Left colon (tissue), 2 donors: ENCODE measurements at places on chromosomes 3 and 15.

DNA sequence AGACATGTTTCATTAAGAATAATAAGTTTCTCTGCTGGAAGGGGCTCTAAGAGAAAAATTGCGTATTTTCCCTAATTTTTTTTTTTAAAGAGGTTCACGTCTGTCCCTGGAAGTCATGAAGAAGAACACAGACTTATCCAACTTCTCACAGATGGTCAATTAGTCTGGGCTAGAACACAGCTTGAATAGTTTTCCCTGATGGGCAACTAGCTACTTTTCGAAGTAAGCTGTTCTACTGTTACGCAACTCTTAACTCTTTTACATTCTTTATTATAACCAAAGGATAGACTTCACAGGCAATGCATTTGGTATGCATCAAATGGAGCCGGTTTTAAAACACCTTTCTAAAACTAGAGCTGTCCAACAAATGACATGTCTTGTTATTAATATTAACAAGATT, 144.2 kb upstream of the TNIK start:
- no peak for DNase-seq

DNA sequence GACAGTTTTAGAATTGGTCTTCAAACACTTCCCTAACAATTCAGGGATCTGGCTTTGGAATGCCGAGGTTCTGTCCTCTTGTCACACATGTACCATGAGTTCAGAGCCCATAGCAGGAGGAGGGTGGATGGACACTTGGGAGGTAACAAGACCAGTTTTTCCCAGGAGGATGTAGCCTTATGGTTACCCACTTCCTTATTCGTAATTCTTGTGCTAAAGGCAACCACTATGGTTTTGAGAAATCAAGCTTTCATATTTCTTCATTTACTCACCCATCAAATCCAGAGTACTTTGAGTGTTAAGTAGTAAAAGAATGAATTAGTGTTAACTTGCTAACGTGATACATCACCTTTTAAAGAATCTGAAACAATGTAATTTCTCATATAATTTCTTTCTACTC, 479.6 kb upstream of the ALCAM start:
- no peak for DNase-seq

GRCh38 chr3:77690284-77690845, 650.5 kb downstream of the ROBO2 start:
- DNase-seq, result no peak

DNA sequence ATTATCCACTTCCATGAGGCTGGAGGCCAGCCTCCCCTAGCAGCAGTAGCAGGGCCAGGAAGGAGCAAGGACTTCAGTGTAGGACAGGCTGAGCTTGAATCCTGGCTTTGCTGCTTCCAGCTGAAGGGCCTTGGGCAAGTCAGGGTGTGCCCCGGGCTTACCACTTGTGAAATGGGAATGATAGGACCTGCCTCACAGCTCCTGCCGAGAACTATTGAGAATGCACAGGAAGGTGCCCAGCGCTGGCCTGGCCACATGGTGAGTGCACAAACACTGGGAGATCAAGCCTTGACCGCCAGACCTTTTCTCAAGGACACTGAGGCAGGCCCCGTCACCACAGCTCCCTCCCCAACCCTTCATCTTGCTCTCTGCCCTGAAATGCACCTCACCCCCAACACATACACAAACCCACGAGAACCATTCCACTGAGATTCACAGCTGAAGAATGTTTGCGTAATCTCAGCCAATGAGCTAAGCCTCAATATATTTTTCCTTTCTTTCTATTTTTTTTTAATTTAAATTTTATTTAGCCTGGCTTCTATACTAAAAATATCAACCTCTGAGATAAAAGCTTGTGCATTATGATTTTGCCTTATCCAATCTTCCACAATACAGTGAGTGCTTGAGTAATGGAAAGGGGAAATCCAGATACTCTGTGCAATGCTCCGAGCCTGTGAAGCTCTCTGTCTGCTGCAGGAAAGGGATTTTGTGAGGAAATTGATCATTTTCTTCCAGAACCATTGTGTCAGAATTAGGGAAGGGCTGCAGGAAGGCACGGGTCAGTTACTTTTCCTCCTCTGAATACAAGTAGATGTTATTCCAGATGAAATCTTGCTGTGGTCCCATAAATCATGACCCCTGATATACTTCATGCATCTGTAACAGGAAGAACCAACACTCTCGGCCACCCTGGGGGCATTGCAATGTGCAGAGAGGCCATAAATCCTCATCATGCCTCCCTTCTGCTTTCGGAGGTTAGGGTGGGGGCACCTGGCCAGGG, 193.9 kb downstream of the TLE3 start:
- DNase-seq, result no peak

DNA sequence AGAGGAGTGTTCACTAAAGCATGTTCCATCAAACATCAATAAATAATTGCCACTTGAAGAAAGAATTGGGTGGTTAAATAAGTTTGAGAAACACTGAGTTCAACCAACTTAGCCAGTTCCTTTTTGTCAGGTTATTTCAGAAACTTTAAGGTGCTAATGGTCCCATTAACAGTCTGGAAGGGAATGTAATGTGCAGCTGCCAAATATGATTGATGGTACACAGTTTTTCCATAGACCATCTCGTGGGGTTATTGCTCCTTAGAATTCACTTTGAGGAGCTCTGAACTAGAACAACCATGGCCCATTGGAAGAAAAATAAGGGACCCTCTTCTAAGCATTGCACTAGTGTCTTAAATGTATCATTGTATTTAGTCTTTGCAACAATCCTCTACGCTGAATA, 185.8 kb upstream of the NR2F2 start:
- no peak for DNase-seq

GRCh38 chr3:189833996-189834395, 202.8 kb downstream of the TP63 start:
- no peak for DNase-seq

- DNase-seq, result no peak
Measured at GRCh38 chr15:69808756-69809155, 289.0 kb downstream of the TLE3 start.

DNA sequence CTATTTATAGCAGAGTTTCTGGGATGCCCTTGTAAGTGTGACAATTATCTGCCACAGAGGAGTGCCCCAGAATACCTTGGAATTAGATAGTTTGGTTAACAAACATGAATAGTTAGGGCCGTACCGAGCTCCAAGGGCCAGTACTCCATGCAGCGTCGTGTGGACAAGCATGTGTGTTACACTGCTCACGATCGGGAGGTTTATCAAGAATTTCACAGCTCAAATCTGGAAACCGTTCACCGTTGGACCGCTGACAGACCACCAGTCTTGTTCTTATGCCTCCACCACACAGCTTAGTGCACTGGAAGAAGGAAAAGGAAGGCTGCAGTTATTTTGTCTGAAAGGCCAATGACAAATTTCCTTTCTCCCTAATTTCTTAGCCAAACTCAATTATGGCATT, 93.7 kb downstream of the ADAMTS9 start:
- no peak for DNase-seq

- no peak for DNase-seq
Measured at GRCh38 chr3:140501061-140501769, 176.6 kb upstream of the TRIM42 start.

DNA sequence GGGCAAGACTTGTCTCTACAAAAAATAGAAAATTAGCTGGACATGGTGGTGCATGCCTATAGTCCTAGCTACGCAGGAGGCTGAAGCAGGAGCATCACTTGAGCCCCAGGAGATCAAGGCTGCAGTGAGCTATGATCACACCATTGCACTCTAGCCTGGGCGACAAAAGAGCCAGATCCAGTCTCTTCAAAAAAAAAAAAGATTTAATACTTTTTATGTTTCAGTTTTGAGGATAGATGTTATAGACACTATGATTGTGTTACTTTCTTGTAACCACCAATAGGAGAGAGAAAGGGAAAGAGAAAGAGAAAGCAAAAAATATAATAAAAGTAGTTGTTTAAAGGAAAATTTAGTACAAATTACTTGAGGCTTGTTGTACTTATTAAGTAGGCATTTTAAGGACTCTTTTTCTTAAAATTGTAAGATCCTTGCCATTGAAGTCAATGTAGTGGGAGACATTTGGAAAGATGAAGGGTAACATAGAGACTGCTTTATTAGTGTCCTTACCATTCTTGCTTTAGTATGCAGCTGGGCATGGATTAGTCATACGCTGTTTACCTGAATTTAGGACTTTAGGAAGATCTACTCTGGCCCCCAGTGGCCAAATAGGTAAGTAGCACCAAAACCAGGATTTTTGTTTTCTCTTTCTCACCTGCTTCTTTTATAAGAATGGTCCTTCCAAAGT, 35.1 kb upstream of the ZDHHC23 start:
- DNase-seq, result no peak

DNA sequence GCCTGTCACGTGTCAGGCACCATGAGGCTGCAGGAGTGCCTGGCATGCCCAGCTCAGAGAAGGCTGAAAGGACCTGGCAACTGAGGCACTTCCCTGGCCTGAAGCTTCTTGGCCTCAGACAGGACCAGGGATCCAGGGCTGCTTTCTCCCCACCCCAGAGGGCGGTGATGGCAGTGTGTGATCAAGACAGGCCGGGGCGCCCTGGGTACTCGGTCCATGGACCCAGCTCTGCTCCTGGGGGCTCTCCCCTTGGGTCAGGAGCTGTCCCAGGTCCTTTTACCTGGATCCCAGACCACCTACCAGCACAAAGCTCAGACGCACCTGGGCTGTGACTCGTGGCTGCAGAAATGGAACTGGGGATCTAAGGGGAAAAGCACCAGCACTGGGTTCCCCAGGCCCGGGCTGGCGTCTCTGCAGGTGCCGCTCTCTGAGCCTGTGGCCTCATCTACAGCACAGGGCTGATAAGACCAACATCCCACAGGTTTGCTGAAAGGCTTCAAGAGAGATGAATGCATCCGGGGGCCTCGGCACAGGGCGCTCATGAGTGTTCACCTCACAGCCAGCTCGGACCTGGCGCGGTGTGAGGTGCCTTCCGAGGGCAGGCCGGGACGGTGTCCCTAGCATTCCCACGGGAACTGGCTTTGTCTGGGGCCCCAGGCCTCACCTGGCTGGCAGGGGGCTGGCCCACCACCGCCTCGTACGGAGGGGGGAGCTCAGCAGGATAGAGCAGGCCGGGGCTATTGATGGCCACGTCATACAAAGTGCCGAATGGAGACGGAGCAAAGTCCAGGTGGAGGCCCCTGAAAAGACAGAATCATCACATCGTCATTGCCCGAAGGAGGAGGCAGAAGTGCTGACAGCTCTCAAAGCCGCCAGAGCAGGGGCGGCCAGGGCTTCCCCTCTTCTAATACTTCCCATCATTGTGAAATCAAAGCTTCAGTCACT, 133.6 kb downstream of the NSMCE3 start:
- no peak for DNase-seq

DNA sequence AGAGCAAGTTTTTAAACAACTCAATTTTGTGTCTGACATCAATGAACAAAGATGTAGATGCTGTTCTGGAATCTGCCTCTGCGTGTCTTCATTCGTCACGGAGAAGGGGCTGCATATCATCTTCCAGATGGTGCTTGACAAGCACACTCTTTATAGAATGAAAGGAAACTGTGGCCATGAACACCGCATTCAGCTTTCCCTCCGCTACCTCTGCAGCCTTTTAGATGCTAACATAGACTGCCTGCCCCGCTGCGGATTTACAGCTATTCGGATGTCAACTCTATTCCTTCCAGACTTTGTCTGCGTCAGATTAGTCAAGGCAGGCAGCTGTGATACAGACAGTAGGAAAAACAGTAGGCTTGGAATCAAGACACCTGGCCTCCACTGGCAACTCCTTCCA, 232.9 kb downstream of the TJP1 start:
- DNase-seq, result no peak

DNA sequence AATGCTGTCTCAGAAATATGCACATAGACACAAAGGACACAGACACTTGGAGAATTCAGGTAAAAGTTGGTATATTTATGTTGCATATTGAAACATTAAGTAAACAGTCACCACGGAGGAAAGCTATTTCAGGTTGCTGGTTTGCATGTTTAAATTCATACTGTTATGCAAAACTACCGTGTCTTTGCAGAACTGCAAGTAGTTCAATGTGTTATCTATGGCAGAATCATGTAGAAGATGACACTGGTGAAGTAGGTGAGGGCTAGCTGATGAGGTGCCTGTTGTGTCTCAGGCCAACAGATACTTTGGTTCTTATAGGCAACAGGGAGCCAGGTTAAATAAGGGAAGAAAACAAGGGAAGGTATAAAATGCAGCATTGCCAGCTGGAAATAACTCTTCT, 511.3 kb downstream of the DIPK2A start:
- no peak for DNase-seq

- no peak for DNase-seq
Measured at GRCh38 chr15:73800662-73801345, 47.7 kb upstream of the INSYN1 start.

- peak; percentile 77 for DNase-seq
Measured at GRCh38 chr15:38130740-38131498, 121.7 kb upstream of the SPRED1 start.

- DNase-seq, result no peak
Measured at GRCh38 chr3:70358978-70359580, 46.6 kb upstream of the MDFIC2 start.

DNA sequence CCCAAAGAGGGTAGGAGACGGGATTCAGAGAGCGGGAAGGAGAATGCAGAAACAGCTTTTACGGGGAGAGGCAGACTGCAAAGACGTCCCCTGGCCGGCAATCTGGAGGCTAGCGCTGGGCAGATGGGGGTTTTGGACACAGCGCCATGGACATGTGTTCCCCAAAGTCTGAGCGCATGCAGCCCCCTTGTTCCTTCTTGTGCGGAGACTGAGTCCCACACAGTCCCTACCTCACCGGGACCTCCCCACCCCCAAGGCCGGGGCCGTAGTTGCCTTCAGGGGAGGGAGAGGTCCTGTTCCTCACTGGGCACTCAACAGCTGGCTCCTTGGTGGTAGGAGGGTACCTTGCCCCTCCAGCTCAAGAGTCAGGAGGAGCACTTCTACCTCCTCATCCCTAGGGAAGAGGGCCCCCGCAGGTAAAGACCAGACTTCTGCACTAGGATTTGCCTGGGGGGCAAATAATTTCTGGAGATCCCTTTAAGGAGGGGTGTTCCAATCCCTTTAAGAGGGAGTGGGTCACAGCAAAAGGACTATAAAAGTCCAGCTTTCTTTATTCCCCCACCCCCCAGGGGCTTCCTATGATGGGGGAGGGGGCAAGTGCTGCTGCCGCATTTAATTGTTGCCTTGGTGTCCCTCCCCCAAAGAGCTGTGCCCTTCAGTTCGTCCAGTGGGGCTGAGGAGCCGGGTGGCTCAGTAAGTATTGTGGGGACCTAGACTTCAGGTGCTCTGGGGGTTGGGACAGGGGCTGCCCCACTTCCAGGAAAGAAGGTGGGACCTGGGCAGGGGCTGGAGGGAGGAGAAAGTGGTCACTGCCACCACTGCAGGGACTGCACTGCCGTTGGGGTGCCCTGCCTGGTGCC, 3.6 kb upstream of the BAHD1 start:
- no peak for DNase-seq
